ENCODE measurements at places on chromosomes 13 and 19. TPM values are rescaled to one million over a fixed set of nuclear protein-coding genes. Genes with fewer than 3 reads are reported as not detected.

DNA sequence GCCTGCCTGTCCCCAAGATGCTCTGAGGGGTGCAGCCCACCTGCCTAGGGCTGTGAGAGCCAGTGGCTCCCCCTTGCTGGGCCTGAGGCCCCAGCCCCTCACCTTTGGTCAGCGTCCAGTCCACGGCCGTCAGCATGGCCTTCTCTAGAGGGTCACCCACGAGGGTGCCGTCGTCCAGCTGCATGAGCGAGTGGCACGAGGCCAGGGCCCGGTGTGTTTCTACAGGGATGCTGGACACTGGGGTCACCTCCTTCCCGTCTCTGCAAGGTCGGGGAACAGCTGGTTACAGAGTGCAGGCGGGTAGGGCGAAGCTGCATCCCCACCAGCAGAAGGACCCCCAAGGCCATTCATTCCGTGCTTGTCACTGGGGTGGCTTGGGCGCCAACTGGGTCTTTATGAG is 9.0 kb downstream of the ATP13A1 start:
- DNase-seq = no peak

GRCh38 chr19:310781-311496 is 19.7 kb upstream of the PLPP2 start:
- no peak for DNase-seq

DNA sequence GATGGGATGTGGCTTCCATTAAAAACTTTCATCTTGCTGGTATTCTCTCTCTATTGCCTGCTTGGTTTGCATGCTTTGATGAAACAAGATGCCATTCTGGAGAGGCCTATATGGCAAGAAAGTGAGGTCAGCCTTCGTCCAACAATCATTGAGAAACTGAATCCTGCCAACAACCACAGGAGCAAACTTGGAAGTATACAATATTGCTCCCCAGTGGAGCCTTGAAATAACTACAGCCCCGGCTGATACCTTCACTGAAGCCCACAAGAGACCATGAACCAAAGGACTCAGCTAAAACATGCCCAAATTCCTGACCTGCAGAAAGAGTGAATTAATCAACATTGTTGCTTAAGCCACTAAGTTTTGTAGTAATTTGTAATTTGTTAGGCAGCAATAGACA is 82.5 kb upstream of the FGF14 start:
- no peak for DNase-seq

DNA sequence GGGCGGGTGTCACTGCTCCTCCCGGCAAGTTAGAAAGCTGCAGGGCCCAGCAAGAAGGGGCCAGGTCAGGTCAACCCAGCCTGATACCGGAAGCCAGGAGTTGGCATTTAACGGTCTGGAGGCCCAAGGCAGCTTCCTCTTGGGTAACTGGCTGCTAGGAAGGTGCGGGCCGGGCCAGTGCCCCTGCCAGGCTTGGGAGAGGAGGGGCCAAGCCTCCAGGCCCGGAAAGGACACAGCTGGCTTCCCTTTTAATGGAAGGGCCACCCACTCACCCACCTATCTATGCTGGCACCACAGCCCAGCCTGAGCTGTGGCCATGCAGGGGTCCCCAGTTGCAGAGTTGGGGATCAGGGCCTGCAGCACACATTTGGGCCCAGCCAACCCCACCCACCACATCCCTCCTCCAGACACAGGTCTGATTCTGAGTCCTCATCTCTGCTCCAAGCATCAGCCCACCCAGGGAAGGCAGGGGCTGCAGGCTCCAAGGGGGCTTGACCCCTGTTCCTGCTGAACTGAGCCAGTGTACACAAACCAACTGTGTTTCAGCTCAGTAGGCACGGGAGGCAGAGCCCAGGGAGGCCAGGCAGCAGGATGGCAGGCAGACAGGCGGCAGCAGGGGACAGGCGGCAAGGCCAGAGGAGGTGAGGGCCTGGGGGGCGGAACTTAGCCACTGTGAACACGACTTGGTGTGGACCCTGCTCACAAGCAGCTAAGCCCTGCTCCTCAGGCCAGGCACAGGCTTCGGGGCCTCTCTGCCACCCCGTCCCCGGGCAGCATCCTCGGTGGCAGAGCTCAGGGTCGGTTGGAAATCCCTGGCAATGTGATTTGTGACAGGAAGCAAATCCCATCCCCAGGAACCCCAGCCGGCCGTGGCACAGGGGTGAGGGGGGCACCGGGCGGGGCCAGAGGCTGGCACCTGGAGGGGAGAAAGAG is 40.8 kb downstream of the ZSWIM4 start:
- no peak for DNase-seq

GRCh38 chr19:1154731-1155351 is 19.2 kb downstream of the SBNO2 start:
- no peak for DNase-seq

DNA sequence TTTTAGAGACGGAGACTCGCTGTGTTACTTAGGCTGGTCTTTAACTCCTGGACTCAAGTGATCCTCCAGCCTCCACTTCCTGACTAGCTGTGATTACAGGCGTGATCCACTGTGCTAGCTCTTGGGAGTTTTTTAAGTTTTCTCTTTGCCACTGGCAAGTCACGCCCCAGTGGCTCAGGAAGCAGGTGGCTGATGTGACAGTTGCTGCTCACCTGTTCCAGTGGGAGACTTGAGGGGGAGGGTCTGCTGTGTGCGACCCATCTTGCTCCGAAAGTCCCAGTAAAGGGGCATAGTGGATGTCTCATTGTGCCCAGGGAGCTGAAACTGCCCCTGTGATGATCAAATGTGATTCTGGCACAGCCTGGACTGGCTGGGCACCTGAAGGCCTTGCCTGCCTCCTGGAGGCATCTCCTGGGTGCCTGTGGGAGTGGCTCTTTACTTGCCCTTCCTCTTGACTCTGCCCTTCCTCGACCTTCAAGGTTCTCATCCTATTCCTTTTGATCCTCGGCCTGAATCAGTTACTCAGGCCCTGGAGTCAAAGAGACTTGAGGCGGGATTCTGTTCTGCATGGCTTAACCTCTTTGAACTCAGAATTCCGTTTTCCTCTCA is 7.8 kb downstream of the SMARCA4 start:
- no peak for DNase-seq

Gene HSH2D
- total RNA-seq = 2.4 TPM

Gene RFPL4A
- total RNA-seq = 0.58 TPM

DNA sequence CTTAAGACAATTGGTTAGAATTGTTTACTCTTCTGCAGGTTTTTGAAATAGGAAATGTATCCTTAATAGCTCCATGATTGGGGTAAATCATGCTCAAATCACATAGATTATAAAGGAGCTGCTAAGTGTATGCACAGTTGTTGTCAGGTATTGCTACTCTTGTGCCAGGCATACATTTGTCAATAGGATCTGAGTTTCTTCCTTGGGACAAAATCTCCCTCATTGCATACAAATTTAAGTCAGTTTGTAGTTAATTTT is 109.3 kb upstream of the MLNR start:
- DNase-seq = no peak

GRCh38 chr19:12574036-12574435 is 22.8 kb upstream of the ZNF564 start:
- no peak for DNase-seq

DNA sequence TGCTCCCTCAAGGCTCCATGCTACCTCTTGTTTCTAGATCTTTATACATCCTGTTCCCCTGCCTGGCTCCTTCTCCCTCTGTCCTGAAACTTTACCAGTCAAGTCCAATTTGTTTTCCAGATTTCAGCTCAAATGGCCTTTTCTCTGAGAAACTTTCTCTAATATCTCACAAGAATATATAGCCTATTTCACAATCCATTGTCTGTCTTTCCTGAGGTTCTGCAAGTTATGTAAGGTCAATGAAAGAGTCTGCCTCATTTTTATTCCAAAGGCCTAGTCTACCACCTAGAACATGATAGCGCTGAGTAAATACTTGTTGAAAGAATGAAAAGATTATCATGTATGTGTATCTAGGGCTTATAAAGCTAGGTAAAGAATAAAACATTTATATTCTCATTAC is 348.8 kb downstream of the SPRY2 start:
- no peak for DNase-seq

- DNase-seq = no peak
Observed at GRCh38 chr13:65719831-65720230, 1510.3 kb downstream of the PCDH9 start.

DNA sequence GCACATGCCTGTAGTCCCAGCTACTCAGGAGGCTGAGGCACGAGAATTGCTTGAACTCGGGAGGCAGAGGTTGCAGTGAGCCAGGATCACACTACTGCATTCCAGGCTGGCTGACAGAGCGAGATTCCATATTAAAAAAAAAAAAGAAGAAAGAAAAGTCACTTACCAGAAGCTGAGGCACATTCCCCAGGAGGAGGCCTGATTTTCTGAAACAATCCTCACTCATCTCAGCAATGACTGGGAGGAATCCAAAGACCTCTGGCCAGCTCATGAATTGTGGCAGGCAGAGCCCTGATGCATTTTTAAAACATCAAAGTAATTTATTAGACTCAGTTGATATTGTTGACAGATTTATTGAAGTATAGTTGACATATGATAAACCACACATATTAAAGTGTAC is 206.3 kb downstream of the FOXO1 start:
- no peak for DNase-seq

- DNase-seq = no peak
Observed at GRCh38 chr13:45928843-45929242, 77.3 kb upstream of the SIAH3 start.

DNA sequence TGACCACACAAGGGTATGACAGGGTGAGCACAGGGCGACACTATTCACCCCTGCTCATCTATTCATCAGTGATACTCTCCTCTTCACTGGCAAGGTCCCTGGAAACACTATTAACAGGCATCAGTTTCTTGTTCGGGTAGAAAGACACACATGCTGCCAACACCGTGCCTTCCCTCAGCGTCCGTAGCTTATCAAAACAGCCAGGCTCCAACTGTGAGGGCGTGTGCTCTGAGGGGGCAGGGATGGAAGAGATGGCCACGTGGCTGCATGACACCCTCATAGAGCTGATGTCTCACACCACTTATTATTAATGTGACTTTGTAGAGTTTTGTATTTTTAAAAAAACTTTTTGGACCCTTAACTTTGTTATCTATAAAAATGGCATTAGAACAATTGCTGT is 160.3 kb downstream of the ITGBL1 start:
- no peak for DNase-seq

DNA sequence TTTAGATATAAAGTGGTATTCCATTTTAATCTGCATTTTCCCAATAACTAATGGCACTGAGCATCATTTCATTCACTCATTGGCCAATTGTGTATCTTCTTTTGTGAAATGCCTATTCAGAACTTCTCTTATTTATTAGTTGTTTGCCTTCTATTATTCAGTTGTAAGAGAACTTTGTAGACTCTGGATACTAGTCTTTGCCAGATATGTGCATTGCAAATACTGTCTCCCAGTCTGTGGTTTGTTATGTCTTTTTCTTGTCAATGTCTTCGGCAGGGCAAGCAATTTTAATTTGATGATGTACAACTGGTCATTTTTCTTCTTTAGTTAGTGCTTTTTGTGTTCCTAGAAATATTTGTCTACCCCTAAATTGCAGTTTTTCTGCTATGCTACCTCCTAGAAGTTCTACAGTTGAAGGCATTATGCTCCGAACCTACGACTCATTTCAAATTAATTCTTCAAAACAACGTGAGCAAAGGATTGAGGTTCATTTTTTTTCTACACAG is 115.9 kb downstream of the TSHZ3 start:
- no peak for DNase-seq

Gene PLEKHF1
- total RNA-seq = 13.4 TPM

DNA sequence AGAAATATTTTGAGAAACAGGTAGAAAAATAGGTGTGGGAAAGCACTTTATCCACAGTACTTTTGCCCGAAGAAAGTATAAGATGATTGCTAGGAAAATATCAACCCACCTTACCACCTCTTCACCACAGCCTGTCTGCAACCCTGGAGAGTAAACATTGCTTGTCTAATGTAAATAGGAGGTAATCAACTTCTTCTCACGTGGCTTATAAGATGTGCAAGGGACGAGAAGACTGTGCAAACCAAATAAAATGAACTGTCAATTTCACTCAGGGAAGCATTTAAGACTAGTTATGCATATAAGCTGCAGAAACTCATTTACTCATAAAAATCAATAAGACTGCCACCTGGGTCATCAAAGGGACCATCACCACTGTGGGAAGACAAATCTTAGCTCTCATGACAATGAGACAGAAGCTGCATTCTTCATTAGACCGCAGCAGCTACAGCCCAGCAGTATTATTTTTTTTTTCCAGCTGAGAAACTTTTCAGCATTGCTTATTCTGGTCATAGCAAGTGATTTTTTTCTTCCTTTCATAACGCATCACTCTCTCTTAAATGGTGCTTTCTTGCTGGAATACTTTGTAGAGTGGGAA is 807.7 kb upstream of the GPC6 start:
- no peak for DNase-seq

Gene IGSF23
- total RNA-seq = not detected

DNA sequence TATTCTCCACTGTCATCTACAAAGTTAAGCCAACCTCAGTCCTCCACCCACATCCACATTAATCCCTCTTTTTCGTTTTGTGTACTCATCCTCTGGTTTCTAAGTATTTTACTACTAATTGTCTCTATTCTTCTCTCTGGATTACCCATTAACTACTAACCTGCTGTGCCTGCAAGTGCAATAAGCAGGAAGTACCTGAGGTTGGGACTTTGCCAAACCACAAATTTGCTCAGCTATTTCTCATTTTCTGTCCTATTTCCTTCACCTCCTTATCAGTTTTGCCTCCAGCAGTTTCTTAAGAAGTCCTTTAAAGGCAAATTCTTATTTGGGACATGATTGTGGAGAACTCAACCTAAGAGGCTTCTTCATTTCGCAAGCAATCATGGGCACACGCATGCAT is 1708.9 kb downstream of the SLITRK5 start:
- DNase-seq = no peak

Gene APOC1
- 3.5 TPM for total RNA-seq

DNA sequence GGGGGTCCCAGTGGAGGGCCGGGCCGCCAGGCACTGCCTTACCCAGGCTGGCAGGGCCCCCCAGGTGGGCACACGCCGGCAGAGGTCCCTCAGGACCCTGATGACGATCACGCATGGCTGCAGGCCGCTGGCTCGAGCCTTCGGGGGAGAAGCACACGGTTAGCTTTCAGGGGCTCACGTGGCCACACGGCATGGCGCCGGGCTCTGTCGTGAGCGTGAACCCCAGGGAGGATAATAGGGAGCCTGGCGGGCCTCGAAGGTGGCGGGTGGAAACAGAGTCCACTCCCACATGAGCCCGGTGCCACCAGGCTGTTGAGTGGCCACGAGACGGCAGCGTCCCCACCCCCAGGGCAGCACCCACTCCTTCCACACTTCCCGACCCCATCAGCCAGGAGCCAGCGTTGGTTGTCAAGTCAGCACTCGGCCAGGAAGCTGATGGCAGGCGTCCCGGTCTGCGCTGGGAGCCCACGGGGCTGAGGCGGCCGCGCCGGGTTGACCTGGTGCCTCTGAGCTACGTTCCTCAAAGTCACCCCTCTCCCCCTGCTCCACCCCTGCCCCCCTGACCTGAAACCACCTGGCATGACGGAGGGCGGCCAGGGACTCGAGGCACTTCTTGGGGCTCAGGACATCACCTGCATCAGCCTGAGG is 24.7 kb upstream of the MATK start:
- no peak for DNase-seq

Gene GSX1
- not detected for total RNA-seq

- DNase-seq = no peak
Observed at GRCh38 chr13:38897521-38897920, 93.1 kb downstream of the STOML3 start.

Gene ZNF723
- not detected for total RNA-seq
